ENCODE measurements at places on chromosomes 1 and 21.

- no peak for DNase-seq
These were observed 39.9 kb upstream of the INSL5 start for GRCh38 chr1:66840929-66841328.

GRCh38 chr1:184507604-184508280 is 120.9 kb downstream of the C1orf21 start:
- DNase-seq: no peak

- no peak for DNase-seq
These were observed 59.3 kb downstream of the EYA3 start for GRCh38 chr1:28028873-28029654.

- DNase-seq: no peak
These were observed 179.9 kb downstream of the VPS13D start for GRCh38 chr1:12409681-12410080.

DNA sequence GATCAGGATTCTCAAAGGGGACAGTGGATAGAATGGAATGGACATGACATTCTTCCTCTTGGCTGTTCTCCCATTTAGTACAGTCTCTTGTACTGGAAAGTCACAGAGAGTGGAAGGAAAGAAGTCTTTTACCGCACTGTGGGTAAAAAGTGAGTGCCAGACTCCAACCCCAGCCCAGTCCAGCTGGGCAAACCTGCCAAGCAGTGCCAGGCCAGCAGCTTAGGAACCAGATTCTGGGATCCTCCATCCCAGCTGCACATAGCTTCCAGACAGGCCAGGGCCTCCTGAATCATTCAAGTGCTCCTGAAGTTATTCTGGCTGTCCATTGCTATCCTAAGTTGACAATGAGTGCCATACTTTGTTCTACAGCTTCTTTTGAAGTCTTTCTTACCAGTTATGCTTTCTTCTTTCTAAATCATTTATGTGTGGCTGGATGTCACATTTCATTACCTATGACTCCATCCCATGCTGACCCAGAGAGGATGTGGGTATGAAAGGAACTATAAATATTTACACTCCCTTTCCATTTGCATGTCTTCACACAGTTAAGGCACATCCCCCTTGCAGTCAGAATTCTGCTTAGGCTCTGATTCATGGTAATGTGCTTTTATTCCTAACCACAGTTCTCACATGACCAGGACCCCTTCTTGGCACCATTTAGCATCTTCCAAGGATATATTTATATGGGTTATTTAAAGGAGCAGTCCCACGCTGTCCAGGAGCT is 88.9 kb downstream of the AK5 start:
- DNase-seq: no peak

DNA sequence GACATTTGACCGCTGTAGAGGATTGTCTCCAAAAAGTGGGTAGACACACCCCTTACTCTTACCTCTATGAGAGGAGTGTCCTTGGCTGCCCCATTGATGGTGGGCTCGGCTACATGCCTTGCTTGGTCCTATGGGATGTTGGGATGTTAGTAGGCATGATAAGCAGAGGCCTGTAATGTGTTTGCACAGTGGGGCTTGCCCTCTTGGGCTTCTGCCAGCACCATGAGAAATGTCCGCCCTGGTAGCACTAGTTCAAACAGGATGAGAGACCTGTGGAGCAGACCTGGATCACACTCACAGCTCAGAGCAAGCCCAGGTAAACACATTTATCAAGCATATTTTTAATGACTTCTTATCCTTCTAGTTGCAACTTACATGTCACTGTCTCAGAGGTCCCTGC is 54.2 kb downstream of the SH3GLB1 start:
- DNase-seq: peak; percentile 24

DNA sequence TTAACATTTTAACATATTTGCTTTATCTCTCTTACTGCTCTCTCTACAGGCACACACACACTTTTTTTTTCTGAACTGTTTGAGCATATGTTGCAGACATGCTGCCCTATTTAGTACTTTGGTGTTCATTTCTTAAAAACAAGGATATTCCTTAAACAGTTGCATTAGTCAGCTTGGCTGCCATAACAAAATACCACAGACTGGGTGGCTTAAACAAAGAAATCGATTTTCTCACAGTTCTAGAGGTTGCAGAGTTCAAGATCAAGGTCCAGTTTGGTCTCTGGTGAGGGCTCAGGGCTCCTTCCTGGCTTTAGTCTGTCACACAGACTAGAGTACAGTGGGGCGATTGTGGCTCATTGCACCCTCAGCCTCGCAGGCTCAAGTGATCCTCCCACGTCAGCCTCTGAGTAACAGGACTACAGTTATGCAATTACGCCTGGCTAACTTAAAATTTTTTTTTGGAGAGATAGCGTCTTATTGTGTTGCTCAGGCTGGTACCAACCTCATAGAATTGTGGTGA is 46.7 kb downstream of the RPRD2 start:
- DNase-seq: no peak

DNA sequence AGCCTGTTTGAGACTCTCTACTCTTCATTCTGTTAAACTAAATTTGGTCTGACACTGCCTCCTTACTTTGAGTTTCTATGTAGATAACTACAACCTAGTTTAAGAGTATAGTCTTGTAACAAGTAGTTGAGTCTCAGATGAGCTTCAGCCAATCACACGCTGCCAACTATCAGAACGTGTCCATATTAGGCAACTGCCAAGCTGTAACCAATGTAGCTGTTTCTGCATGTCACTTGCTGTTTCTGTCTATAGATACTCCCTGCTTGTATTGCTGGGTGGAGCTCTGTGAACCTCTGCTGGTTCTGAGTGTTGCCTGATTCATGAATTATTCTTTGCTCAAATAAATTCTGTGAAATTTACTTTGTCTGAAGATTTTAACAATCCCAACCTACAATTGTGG is 452.6 kb upstream of the NR5A2 start:
- no peak for DNase-seq

Data from NCI-H1417 (cell line).